Cardiac septum (tissue), 1 donor: ENCODE measurements at places on chromosomes 7 and 10. TPM values are rescaled to one million over a fixed set of nuclear protein-coding genes. Genes with fewer than 3 reads are reported as not detected.

DNA sequence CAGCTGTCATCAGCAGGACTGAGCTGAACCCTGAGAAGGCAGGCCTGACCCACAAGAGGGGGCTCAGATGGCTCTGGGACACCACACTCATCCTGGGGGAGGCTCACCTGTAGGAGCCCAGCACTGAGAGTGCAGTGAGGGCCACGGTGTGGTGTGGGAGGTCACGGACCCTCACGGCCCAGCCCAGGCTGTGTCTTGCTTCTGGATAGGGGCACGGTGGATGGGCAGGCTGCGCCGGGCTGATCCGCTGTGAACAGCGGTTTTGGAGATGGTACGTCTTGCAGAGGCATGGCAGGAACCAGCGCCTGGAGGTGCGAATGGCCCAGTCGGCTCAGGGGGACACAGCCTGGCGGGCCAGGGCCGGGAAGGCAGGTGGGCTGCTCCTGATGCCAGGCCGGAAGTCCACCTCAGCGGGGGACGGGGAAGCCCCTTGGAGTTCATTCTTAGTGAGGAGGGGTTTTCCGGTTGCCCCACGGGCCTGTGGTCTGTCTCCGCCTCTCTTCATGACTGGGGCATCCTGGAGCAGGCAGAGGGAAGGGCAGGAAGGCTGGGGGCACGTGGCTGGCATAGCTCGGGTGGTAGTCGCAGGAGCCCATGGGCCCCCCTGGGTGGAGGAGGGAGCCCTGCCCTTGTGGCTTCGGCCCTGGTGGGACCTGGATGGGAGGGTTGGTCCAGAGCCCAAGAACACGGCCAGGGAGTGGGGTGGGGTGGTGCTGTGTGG lies 112.5 kb downstream of the UNCX start:
- DNase-seq: no peak

GRCh38 chr7:36600314-36600682 lies 124.0 kb downstream of the AOAH start:
- DNase-seq: no peak

- DNase-seq: no peak
Observed at GRCh38 chr7:38824948-38825347, 84.0 kb downstream of the VPS41 start.

- DNase-seq: no peak
Observed at GRCh38 chr7:14521183-14521582, 381.4 kb downstream of the DGKB start.

DNA sequence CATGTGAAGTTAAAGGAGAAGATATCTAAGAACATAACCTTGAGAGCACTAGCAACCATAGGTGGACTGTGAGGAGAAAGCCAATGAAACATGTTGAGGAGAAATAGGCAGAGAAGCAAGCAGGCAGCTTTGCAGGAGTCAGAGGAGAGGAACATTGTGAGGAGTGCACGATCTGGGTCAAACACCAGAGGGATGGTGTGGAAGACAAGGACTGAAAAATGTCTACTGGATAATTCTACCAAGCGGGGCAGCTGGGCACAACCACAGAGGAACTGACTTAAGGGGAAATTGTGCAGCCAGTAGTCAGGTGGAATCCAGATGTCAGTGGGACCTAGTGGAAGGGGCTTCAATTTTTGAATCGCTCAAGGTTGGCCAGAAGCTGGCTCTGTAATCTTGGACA lies 111.9 kb upstream of the LANCL2 start:
- DNase-seq: no peak

VSTM4 gene
- 24.4 TPM for total RNA-seq

DNA sequence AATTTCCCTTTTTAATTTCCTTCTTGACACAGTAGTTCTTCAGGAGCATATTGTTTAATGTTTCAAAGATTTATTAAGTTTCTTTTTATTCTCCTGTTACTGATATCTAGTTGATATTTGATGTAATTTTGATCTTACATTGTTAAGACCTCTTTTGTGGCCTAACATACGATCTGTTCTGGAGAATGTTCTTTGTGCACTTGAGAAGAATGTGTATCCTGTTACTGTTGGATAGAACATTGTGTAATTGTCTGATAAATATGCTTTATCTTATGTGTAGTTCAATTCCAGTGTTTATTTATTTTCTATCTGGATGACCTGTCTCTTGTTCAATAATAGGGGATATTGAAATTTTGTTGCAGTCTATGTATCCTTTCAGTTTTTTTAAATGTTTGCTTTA lies 106.7 kb downstream of the ITGB1 start:
- DNase-seq: no peak

DNA sequence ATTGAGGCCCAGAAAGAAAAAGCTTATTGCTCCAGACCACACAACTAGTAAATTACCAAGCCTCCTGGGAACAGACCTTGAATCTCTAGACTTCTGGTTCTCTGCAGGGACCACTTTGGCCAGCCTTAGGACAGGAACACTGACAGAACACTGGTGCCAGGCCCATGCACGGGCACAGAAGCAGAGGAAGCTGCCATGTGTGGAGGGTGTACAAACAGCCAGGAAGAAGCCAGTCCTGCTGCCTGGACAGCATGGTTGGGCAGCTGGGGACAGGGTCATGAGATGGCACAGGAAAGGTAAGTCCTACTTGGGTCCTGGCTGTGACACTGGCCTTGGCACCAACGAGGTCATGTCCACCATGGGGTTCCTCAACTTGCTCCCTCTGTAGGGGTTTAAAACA lies 19.2 kb downstream of the MMRN2 start:
- no peak for DNase-seq

DNA sequence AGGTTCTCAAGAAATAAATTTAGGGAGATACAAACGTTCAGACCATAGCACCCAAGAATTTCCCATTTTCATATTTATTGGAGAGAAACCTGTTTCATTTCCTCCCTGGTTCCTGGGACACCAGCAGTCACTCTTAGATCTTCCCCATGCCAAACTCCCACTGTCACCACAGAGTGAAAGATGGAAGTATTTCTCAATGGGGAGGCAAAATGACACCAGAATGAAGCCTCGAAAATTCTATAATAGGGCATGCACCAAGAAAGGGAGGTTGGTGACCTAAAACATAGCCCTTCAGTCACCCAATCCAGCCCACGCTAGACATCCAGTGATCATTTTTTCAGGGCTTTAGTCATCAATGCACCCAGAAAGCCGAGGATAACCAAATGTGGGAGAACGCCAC lies 148.1 kb upstream of the PLXDC2 start:
- DNase-seq: no peak

DNA sequence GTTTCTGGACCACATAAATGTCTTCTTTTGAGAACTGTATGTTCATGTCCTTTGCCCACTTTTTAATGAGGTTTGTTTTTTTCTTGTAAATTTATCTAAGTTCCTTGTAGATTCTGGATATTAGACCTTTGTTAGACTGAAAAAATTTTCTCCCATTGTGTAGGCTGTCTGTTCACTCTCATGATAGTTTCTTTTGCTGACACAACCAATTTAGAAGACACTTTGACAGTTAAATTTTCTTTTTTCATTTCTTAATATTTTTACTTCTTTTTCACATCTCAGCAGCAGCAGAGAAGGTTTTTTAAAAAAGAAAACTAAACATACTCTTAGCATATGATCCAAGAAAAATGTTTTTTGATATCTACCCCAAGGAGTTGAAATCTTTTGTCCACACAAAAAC lies 61.8 kb downstream of the RNF32 start:
- DNase-seq: no peak

CUBN gene
- total RNA-seq: 0.54 TPM

ABCC2 gene
- total RNA-seq: 0.30 TPM

GRCh38 chr7:69735582-69735981 lies 137.3 kb downstream of the AUTS2 start:
- DNase-seq: no peak

ZNRF2 gene
- 11.7 TPM for total RNA-seq

DNA sequence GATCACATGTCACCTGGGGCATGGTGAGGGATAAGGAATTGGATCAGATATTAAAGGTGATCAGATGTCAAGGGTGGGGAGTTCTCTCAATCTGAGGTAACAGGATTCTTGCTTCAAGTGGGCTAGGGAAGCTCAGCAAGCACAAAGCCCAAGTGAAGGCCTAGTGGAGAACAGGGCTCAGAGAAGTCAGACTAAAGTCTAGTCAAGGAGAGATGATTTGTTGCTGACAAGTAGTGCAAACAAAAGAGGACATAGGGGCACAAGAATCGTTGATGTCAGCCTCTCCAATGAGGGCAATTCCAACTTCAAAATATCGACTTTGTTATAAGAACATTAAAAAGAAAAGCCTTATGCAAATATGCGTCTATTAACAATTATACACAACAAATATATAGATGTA lies 852.8 kb upstream of the CELF2 start:
- no peak for DNase-seq
